ENCODE measurements at places on chromosomes 1 and 21. TPM values are rescaled to one million over a fixed set of nuclear protein-coding genes. Genes with fewer than 3 reads are reported as not detected.

The TRIM63 gene
- polyA plus RNA-seq = not detected

The TEKT2 gene
- polyA plus RNA-seq = 17.5 TPM

The SLFNL1 gene
- 1.4 TPM for polyA plus RNA-seq

The G0S2 gene
- 6.0 TPM for polyA plus RNA-seq

The IFI44L gene
- polyA plus RNA-seq = 27.7 TPM

DNA sequence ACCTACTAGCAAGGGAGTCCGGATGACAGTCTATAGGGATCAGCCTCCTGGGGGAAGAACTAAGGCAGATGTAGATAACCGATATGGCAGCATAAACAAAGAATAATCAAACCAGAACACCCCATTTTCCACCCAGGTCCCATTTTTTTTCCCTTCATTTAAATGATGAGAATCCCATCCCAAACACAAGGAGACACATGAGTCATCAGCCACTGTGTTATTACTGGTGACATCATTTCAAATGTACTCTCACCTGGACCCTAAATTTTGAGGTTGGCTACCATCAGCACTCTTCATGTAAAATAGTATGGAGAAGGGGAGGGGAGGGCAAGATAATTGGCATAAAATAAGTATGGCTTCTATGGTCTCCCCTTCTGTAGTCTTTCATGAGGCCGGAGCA is 108.9 kb upstream of the GUCA2B start:
- no peak for DNase-seq

- no peak for DNase-seq
Measured at GRCh38 chr1:173356191-173356762, 120.9 kb upstream of the PRDX6 start.

- peak; percentile 3 for DNase-seq
Measured at GRCh38 chr1:157542676-157543075, 9.6 kb downstream of the FCRL5 start.

DNA sequence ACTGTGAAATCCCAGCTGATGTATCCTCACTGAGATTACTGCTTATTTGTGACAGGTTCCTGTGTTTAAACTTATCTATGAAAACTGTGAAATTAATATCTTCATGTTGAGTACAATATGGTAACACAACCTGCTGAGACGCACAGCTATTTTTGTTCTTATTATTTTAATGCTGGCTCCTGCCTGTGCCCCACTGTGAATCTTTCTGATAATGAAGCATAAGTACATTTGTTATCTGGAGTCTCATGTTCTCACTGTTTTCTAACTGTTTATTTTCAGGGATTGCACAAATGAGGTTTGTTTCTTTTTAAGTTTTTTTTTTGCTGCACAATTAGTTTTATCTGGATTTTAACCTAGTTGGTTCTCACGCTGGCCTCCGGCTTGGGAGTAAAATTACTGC is 39.9 kb upstream of the IFNAR2 start:
- DNase-seq = no peak

- no peak for DNase-seq
Measured at GRCh38 chr1:205041001-205041715, 1.9 kb upstream of the CNTN2 start.

GRCh38 chr1:54615531-54616279 is 7.6 kb downstream of the FAM151A start:
- DNase-seq = no peak

DNA sequence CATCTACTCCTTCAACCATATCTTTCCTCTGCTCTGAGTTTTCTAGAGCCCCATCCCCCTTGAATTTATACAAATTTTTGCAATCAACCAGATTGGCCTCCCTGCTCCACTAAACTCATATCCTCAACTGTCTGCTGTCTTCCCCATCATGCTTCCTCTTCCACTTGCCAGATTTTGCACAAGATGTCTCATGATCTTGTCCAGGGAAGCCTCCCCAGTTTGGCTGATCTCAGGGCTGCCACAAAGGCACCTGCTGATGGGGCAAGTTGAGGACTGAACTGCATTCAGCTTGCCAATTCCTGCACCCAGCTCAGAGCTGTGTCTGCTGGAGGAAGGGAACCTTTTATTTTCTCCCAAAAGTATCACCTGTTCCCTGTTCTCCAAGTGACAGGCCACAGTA is 3.9 kb upstream of the KCNJ9 start:
- DNase-seq = no peak

DNA sequence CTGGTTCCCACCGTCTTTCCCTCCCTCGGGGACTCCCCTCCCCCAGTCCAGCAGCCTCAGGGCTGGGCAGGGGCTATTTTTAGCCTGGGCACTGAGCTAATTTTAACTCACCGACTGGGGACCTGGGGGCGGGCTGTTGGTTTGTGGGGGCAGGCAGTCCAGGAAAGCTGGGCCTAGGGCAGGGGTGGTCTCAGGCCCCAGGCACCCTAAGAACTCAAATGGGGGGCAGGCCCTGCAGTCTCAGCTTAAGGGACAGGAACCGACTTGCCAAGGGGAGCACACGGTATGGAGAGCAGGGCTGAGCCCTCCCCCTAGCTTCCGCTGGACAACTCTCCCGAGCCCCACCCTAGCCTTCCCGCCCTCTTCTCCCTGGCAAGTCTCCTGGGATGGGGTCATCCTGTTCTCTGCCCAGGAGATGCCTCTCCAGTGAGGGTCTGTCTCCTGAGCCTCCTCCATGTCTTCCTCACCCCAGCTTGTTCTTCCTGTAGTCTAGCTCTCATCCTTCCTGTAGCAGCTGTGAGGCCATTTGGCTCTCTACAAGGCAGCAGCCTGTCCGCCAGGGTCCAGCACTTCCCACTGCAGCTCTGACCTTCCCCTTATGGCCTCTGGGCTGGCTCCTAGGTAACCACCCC is 10.1 kb downstream of the MEF2D start:
- DNase-seq = peak; percentile 43

Measured in spinal cord (tissue), 10 donors.